ENCODE measurements at places on chromosomes 5 and 9.

- no peak for DNase-seq
Observed at GRCh38 chr5:78889369-78890140, 95.6 kb downstream of the ARSB start.

DNA sequence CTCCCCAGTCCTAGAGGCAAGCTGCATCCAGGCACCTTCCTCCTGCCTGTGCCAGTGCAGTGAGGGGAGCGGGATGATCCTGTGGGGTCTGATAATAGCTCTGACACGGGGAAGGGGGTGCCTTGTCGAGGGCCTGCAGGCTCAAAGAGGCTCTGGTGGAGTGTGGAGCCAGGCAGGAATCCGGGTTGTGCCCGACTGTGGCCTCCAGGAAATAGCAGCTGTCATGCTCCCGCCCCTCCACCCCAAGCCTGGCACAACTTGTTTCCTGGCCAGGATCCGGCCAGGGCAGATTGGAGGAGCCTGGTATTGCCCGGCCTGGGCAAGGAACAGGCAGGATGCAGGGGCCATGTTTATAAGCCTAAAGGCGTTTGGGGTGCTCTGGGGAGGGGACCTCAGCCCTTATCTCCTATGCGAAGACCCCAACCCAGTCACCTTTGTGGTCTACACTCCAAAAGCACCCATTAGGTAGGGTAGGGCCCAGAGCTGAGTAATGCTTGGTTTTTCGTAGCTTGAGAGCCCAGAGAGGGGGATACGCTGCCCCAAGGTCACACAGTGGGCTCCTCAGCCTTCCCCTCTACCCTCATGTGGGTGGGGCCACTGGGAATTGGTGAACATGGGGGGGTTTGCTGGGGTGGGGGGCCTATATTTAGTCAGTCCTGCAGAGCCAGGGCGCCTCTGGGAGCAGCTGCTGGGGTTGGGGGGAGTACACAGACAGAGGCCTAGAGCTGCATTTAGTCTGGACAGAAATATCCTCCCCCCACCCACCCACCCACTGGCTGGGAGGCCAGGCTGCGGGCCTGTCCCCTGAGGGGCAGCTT lies 12.2 kb downstream of the CXXC5 start:
- peak; percentile 79 for DNase-seq

DNA sequence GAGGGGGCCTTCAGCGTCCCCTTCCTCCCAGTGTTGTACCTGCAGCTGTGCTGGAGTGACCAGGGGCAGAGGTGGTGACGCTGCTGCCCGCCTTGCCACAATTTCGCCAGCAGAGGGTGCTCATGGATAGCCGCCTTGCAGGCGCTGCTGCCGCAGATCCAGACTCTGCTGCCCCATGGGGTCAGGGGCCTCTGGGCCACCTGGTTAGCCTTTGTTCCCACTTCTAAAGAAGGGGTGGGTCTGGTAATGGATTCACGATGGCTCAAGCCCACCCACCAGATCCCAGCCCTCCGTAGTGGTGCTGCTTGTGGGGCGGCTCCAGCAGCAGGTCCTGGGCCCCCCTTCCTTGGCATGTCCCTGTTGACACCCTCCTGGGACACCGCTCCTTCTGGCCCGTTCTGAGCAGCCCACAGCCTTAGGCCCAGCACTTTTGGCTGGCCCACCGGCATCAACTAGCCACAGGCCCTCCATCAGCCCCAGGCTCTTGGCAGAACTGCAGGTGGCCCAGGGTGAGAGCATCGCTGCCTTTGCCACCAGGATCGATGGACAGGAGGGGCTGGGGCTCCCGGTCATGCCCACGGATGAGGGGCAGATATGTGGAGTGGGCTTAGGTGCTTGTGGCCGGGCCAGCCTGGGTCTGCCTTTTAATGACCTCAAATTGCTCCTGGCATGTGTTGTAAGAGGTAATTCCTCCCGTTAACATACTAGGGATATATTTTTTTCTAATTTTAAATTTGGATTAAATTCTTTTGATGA lies 57.2 kb downstream of the COL5A1 start:
- peak; percentile 14 for DNase-seq

DNA sequence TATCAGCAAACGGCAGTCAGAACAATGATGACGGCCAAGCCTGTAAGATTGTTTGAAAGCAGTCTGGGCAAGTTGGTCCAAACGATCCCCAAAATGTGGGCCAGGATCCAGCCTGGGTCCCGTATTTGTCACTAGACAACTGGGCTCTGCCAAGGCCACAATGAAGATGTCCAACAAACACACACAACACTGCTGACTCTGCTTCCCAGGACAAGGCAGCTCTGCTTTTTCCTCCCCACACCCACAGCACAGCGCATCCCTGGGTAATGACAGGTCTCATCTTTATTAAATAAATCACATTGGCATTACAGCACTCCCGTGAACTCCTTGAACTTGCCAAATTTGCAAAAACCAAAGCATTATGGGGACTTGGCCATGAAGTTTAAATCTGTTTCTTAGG lies 424.1 kb upstream of the ACTBL2 start:
- DNase-seq = no peak

DNA sequence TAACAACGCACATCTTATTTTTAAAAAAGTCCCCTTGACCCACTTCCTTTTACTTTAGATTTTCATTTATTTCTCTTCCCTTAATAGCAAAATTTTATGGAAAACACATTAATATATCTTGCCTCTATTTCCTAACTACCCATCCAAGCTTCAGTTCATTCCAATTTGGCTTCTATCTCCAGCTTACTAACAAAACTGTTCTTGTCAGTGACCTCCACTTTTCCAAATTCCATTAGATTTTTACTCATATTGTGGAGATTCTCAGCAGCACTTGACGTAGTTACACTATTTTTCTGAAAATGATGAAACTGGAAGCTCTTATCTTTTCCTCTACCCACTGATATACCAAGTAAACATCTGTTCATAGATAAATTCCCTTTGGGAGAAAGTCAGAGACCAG lies 46.5 kb upstream of the ADAMTS19 start:
- no peak for DNase-seq

DNA sequence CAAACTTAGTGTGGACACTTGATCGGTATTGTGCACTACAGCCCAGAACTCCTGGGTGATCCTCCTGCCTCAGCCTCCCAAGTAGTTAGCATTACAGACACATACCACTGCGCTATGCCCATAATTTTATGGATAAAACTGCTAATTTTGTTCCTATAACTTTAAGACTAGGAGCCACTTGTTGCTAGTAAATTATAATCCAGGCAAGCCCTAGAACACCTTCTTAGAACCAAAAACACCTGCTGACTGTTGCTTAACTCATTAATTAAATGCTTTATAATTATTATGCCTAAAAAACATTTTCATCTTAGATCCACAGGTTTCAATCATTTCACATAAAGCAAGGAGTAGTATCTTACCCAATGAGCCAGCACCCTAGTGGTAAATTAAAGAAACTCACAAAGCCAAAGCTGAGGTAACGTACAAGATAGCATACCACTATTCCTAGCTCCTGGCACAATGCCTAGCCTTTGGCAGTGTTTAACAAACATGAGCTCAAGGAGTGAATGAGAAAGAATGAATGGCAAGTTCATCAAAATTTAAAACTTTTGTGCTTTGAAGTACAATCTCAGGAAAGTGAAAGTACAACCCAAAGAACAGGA lies 5.4 kb downstream of the MRPS27 start:
- no peak for DNase-seq

DNA sequence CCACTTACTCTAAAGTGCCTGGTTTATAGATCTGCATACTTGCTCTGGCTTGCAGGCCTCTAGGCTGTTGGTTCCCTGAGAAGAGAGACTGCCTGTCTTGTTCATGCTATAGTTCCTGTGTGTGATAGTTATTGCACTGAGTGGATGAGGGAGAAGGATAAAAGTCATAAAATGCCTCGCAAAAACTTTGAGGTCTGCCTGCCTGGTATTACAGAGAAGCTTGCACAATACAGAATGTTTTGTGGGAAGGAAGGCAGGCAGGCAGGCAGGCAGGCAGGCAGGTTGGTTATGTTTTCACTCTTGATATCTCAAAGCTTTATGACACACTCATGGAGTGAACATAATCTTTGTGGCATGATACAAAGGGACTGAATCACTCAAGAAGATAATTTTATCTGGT lies 287.1 kb downstream of the SLIT3 start:
- DNase-seq = no peak

GRCh38 chr5:61362796-61363368 lies 30.8 kb downstream of the ZSWIM6 start:
- no peak for DNase-seq

DNA sequence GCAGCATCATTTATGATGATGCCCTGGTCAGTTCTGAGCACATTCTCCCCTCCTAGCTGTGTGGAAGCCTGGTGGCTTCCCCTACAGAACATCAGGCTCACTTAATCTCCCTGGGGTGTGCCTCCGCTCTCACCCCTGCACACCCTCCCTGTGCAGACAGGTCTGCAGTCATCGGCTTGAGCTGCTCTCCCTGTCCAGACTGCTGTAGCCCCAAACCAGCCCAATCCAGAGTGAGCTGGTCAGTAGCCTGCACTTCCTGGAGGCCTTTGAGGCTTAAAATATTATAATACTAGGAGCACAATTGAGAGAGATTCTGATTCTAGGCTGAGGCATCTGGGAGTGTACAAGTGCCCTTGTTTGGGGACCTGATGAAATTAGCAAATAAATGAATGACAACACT lies 60.2 kb downstream of the PPARGC1B start:
- DNase-seq = no peak

GRCh38 chr9:2817999-2818803 lies 25.7 kb downstream of the PUM3 start:
- DNase-seq = no peak

DNA sequence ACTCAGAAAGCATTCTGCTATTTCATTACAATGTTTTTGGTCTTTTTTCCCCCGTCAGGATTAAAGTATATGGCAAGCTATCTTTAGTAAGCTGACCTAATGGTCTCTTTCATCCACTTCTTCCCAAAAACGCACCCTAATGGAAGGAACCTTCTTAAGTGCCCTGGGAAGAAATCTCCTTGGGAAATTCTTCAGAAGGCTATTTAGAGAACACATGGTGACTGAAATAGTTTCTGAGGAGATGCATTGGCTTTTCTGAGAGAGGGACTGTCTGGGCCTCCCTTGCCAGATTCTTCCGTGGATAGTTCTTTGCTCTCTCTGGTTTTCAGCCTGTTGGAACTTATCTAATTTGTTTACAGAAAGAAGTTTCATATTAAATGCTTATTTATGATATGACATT lies 524.1 kb upstream of the MEF2C start:
- DNase-seq = no peak

- no peak for DNase-seq
Observed at GRCh38 chr9:137388589-137389427, 34.2 kb downstream of the EXD3 start.

DNA sequence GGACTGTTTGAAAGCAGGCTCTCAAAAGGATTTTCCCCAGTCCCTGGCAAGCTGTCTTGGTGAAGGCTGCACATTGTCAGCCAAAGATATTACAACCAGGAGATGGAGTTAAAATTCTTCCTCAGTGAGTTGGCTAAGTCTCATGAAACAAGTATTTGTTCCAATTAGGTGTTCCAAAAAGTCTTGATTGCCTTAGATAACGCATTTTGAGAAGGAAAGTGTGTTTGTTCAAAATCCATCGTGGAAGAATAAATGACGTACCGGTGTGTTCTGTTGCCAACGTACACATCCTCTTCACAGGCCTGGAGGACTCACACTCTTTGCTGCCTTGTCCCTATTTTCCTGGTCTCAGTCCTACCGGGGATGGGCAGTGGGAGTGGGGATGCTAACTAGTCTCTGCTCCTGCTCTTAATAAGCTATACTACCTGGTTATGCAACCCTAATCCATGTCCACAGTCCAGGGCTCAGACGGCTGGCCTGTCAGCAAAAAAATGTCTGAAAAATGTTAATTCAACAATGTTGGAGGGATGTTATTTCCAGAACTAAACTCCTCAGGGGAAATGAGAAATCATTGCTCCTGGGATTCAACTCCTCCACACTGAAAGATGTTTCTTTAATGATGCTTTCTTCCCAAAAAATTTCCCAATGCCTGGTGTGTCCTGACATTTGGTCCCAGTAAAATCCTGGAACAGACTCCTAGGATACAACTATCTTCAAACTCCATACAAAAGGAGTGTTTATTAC lies 175.3 kb upstream of the KLF9 start:
- DNase-seq = no peak

Measured in anterior cingulate cortex (tissue), 58 donors.